Cerebellar nuclear complex (tissue), 1 donor: ENCODE measurements at places on chromosomes 16 and 17.

GRCh38 chr17:57463103-57463885 is 207.0 kb downstream of the MSI2 start:
- DNase-seq: no peak

- no peak for DNase-seq
Observed at GRCh38 chr17:17237026-17237799, at the start of gene FLCN. Gene FLCN, minus strand, starts transcription at chr17:17237168. Its CDS starts 9,031 bp downstream, at chr17:17228137.

GRCh38 chr17:47720196-47720595 is 12.8 kb upstream of the TBX21 start:
- DNase-seq: no peak

- DNase-seq: no peak
Observed at GRCh38 chr17:17493249-17493985, 2.8 kb downstream of the RASD1 start.

- DNase-seq: no peak
Observed at GRCh38 chr16:9597967-9598730, 506.7 kb downstream of the HAPSTR1 start.

DNA sequence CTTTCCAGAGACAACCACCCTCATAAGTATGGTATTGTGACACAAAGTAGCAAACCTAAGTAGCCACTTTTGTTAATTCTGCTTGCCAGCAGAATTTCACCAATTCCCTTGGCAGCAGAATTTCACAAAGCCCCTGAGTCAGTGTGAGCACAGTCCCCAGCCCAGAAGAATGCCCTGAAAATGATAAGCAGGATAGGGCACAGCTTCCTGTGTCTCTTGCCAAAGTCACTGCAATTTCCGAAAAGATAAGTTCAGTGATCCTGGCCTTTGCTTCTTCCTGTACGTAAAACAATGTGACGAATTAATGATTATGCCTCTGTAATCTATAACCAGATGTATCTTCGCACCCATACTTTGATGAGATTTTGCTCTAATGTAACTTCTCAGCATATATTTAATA is 16.0 kb upstream of the WIPF2 start:
- no peak for DNase-seq
